GOT3 (cell line): ENCODE measurements at places on chromosomes 5 and 9.

GRCh38 chr5:174688441-174689354 is 35.7 kb upstream of the MSX2 start:
- no peak for DNase-seq

DNA sequence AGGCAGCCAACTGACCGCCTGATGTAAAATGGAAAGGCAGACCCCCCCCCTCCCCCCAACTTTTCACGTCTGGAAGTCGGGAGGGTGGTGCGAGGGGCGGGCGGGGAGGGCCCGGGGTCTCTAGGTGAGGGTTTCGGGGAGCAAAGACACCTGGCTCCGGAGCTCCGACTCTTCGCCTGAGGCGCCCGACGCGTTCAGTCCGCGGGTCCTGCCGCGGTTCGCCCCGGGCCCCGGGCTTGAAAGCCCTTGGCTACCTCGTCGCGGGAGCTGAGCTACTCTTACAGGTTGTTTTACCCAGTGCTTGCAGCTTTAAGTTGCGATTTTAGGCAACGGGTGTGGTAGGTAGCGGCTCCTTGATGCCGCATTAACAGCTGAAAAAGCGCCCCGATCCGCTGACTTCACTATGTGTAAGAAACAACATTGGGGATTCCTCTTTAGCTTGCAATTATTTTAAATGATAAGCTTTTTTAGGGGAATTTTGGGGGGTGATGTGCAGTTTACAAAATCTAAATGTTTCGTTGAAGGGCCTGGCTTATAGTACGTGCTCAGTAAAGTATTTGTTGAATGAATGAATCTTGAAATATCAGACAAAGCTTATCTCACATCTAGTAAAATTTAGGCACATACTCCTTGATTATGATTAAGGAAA is 722 bp downstream of the CDC42SE2 start:
- DNase-seq, result no peak

DNA sequence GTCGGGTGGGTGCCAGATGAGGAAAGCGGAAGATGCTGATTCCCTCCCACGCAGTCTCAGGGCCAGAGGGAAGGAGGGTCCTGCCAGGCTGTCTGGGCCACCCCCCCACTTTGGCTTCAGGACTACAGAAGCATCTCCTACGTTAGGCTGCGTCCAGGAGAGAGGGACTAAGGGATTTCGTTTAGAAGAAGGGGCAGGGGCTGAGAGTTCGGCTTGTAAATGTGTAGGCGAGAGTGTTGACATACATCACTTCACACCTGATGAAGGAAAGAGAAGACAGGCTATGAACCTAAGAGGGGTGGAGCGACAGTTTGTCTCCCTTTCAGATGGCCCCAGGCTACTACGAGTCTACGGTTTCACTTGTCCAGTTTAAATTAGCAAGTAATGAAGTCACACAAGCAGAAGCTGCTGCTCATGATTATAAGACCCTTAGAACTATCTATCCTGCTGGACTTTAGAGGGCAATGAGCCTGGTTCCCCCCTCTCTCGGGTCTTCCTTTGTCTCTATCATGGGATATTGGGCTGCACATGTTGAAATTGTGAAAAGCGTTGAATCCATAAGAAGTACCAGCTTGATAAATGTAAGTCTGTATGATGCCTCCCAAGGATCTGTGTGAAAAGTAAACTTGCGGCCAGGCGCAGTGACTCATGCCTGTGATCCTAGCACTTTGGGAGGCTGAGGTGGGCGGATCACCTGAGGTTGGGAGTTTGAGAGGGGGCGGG is 193.0 kb downstream of the AOPEP start:
- no peak for DNase-seq

GRCh38 chr9:120877276-120878034 is 467 bp upstream of the PHF19 start:
- peak; percentile 8 for DNase-seq

DNA sequence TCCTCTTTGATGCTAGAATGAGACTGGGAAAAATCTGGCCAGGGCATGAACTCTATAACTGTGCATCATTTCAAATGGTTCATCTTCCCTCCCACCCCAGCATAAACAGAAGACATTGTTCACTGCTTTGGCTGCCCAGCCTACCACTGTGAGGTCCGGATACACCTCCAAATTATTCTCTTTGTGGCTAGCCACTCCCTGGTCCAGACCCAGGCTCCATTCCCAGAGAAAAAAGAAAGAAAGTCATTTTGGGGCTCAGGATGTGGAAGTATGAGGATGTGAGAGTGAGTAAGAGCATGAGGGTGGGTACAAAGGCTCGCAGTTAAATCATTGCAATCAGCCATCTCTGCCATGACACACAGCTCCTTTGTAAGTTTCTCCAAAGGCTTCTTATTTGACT is 559.2 kb downstream of the PSAT1 start:
- DNase-seq, result no peak

GRCh38 chr5:434443-435146 is 8.4 kb upstream of the EXOC3 start:
- no peak for DNase-seq

DNA sequence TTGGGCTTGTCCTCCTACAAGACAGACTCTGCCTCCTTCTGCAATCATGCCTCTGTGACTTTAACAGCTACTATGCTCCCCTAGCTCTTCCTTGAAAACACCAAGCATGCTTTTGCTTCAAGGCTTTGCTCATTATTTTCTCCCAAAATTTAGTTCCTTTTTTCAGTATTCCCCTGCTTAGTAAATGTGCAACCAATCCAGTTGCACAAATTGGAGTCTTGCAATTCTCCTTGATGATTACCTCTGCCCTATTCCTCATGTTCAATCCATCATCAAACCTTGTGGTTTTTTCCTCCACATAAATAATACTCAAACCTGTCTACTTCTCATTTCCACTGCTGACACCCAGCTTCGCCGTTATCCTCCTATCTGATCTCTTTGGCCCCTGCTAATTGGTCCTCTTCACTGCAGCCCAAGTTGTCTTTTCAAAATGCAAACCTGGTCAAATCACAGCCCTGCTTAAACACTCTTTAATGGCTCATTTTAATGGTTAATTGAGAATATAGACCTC is 296.3 kb downstream of the CWC27 start:
- no peak for DNase-seq

DNA sequence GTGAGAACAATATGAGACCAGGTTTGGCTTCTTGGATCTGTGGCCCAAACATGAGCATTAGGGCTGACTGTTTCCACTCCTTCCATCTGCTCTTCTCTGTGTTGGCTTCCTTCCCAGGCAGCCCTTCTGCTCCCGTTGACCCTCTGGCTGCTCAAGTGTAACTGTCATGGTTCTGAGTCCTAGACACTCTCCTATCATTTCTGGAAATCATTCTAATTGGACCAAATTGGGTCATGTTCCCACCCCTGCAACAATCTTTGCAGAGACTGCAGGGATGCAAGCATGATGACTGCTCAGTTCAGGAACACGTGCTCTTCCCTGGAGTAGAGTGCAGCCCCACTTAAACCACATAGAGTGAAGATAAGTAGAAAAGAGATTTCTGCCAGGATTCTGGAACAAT is 741.4 kb downstream of the TAF11L14 start:
- DNase-seq, result no peak

DNA sequence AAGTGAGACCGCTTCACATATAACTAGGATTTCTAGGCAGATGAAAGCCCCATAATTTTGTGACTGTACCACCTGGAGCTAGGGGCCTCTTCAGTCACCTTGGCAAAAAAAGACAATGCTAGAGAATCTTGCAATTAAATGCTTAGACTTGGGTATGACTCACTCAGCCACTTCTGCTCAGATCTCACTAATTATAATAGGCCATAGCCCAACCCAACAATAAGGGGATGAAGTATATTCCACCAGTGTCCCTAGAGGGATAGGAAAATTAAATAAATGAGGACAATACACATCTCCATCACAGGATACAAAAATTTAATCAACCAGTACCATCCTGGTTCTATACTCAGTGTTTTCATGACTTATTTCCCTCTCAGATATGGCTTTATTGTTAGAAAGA is 1079.9 kb upstream of the C9orf72 start:
- DNase-seq, result no peak

DNA sequence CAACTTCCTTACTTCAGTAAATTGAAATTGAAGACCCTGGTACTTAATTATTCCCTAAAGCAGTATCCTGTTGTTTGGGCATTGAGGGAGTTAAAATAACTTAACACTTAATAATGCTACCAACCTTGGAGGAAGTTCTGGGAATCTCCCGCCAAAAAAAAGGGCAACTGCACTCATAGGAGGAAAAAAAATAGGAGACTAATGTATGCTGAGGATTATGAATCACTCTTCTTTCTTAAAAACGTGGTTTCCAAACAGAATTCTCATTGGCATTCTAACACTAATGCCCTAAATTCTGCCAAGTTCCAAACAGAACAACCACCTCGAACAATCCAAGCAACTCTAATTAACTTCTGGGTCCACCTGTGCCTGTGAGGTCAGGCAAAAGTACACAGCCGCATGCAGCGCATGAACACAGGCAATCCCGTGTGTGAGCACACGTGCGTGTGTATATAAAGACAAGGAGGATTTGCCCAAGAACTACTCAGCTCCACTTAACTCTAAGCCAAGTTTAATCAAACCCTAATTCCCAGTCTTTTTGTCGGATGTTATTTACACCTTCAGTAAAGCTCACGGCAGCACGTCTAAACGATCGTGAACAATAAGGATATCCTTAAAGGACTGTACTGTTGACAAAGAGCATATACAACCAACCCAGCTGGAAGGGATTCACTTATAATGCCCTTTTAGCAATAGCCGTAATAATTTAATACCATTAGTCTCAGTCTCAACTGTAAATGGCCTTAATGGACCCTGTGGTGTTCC is 78.4 kb downstream of the EBF1 start:
- no peak for DNase-seq

DNA sequence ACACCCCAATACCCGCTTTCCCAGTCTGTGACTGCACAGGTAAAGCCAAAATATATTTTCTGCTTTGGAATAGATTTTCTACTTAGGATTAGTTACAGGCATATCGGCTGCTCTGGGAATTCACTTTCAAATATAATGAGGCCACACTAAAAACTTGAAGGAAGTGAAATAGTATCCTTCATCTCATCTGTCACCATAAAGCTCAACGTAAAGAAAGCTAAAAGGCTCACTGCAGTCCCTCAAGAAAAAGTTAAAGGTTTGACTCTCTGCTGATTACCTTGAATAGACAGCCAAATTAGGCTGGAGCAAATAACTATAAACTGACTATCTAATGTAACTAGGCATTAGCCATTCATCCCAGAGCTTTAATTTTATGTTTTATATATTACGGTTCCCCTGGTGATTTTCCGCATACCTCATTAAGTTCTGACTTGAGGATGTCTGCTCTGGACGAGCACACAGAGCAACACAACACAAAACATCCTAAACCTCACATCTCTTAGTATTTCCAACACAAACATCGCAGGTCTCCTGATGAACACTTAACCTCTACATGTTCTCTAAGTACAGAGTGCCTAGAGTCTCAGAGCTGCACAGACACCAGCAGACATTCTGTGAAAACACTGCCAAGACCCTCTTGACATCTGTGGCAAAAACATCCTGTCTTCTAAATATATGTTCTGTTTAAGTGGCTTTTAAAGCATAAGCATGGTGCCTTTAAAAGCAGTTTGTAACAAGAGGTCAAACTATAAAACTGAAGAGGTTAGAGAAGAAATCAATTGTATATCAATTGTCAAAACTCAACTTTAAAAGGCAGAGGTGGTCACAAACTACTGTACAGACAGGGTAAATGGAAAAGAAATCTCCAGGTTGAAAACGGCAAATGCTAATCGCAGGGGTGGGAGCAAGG is 35.4 kb downstream of the ELAVL2 start:
- DNase-seq, result no peak
